Hindlimb muscle (tissue), 1 donor: ENCODE measurements at places on chromosomes 1 and 21.

DNA sequence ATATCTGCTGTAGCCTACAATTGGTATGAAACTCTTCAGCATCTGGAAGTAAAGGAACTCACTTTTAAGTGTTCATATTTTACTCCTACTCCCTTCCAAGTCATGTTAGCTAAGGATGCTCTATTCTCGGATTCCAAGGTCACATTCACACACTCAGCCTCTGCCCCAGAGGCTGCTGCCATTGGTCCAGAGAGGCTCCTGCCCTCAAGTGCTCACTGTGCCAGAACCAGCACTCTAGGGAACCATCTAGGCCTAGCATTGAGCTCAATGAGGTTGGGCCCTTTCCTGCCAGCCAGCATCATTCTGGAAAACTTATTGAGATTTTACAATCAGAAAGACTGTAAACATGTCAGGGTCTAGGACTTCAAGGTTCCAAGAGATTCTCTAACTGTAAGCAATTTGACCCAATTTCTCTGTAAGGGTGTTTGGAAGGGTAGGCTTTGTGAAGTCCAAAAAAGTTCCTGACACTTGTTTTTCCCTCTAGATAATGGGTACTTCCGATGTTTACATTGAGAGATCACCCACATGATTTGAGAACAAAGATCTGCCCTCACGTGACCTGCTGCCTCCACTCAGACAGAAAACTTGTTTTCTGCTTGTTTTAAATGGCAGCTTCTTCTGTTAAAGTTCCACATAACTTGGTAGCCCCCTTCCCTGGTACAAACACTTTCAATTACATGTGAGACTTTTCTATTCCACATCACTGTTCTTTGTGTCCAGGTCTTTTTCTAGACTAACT, 94.9 kb downstream of the MAB21L3 start:
- DNase-seq: no peak

GRCh38 chr1:201954263-201955008, 867 bp upstream of the TIMM17A start:
- no peak for DNase-seq

GRCh38 chr1:216210081-216210480, 213.2 kb downstream of the USH2A start:
- DNase-seq: no peak

DNA sequence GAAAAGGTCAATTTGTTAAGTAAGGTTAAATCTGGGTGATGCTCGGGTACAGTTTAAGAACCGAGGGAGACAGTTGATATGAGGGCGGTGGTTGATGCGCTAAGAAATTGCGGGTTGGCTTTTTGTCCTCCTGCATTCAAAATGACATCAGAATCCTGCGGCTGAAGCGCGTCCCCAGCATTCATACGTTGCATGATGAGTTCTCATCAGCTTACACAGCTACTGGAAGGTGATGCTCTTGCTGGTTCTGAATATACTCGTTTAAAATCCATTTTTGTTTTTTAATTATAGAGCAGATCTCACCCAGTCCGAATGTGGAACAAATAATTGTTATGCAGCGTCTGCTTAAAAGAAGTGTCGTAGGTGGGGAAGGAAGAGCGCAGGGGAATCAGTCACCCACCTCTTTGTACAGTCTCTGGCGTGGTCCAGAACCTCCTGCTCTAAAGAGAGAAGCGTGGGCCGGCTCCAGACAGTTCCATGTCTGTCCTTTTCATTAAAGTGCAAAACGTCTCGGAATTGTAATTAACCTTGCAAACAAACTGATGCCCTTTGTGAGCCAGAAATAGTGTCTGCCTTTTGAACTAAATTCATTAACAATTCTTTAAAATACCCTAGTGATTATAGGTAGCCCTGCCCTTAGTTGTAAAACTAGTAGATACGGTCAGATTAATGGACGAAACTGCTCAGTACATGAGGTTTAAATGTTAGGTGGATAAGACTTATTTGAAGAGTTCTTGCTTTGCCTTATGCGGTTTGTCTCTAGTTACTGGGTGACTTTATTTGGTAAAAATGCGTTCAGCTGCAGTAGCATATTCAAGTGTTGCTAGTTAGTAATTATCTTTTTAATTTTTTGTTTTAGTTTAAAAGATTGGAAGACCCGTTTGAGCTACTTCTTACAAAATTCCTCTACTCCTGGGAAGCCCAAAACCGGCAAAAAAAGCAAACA, 741 bp downstream of the RGS2 start:
- DNase-seq: peak; percentile 67

GRCh38 chr1:11101347-11101746, 1.7 kb upstream of the EXOSC10 start:
- DNase-seq: no peak

- no peak for DNase-seq
Observed at GRCh38 chr1:225612287-225612686, 40.6 kb downstream of the ENAH start.

GRCh38 chr1:78263946-78264345, 218.2 kb downstream of the GIPC2 start:
- DNase-seq: no peak

GRCh38 chr1:56967355-56967754, 1.5 kb upstream of the C8B start:
- no peak for DNase-seq

- DNase-seq: no peak
Observed at GRCh38 chr1:176222196-176222595, 15.1 kb upstream of the COP1 start.

GRCh38 chr1:4509206-4509605, 145.2 kb upstream of the AJAP1 start:
- no peak for DNase-seq

- no peak for DNase-seq
Observed at GRCh38 chr1:56570924-56571372, 8.4 kb downstream of the PLPP3 start.

DNA sequence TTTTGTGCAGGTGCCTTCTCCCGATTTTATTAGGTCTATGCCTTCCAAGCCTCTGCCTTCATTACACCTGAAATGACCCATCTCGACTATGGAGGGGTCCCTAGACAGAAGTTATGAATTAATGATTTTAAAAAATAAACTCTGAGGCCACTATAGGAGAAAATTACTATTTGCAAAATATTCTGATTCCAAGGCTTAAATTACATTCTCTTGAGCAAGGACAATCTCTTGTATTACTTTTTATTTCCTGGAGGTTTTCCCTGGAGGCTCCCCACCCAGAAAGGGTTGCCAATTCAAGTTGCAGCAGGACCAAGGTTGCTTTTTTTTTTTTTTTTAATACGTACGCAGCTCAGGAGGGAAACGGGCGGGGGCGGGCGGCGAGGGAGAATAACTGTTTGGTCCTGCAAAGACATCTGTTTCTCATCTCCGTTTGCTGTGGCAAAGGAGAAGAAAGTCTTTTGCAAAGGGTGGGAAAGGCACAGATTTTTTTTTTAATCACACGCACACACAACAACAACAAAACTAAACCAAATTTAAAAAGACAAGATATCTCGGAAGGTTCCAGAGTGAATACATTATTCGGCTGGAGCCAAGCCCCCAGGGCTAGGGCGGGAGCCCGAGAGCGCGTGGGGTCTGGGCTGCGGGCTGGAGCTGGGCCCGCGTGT, 618 bp upstream of the SERTAD4 start:
- no peak for DNase-seq

DNA sequence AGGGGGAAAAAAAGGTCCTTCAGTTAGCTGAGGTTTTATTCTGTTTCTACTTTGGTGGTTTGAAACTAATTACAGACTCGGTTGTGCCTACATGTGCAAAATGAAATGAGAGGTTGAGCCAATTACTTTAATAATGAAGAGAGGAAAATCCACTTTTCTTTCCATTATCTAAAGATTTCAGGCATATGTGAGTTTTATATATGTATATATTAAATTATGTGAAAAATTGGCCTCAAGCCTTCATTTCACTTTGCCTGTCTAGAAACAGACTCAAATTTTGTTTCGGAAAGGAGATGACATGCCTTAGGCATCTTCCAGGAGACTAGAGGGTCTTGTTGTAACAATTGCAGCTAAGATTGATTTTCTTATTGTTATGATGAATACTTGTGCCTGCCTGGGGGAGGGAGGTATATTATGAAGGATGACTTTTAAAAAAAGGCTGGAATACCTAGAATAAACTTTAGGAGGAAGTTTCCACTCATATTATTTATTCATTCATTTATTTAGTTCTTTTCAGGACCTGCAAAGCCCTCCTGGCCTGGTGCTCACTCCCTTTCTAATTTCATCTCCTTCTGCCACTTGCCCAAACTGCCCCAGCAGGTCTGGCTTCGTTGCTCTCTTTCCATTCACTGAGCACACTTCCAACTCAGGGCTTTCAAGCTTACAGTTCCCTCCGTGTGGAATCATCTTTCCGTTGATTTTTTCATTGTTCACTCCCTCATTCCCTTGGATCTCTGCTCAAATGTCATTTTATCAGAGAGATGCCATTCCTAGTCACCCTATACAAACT, 94.2 kb upstream of the HOOK1 start:
- DNase-seq: no peak

DNA sequence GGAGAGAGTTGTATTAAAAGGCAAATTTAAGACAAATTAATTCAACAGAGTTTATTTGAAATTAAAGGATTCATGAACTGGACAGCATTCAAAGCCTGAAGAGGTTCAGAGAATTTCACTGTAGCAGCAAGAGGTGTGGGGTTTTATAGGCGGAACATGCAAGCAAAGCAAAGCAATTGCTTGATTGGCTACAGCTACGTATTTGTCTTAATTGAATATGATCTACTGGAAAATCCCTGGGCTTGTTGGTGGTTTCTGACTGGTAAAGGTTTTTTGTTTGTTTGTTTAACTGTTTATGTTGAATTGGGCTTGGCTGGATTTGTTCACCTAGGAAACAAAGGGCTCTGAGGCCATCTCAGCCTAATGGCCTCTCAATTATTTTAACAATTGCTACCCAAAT, 61.5 kb downstream of the KCNK1 start:
- DNase-seq: no peak

GRCh38 chr1:111515291-111516004, 12.0 kb upstream of the ADORA3 start:
- no peak for DNase-seq

DNA sequence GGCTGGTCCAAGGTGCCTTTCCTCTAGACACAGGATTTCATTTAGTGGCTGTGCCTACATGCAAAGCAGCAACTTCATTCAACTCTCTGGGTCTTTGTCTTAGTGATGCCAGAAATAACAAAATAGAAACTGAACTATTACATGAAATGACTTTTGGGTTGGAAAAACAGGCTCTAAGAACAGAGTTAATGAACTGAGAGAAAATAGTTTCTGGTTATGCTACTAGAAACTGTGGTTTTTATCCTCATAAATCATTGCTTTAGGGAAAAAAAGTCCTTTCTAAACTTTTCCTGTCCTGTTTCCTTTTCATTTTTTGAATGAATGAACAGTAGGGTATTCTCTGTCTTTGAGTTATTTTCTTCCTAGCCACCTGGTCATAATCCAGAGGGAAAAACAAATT, 424.0 kb downstream of the KIF26B start:
- DNase-seq: no peak

GRCh38 chr21:33021150-33021549, 4.6 kb upstream of the OLIG2 start:
- DNase-seq: no peak

DNA sequence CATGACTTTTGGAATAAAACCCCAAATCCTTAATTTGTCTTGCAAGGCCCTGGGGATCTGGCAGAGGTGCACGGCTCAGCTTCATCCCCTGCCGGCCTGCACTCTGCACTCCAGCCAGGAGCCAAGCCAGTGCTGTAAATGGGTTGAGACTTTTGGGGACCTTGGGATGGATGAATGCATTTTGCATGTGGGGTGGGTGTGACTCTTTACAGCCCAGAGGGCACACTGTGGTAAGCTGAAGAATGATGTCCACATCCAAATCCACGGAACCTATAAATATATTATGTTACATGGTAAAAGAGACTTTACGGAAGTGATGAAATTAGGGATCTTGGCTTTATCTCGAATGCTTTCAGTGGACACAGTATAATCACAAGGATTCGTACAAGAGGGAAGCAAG, 177.8 kb downstream of the EDEM3 start:
- DNase-seq: no peak

DNA sequence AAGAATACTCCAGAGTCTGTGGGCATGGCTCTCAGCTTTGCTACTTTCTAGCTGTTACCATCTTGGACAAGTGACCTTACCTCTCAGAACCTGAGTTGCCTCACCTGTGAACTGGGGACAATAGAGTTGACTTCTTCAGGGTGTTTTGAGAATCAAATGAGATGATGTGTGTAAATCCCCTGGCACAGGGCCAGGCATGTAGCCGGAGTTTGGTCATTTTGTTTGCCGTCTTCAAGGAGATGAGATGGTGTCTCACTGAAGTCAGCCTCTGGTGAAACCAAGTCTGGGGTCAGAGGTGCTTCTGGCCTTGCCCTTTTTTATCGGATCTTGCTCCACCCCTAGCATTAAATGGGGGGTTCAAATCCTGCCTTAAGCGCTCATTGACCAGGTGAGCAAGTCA, 149.2 kb upstream of the TMEM51 start:
- no peak for DNase-seq

DNA sequence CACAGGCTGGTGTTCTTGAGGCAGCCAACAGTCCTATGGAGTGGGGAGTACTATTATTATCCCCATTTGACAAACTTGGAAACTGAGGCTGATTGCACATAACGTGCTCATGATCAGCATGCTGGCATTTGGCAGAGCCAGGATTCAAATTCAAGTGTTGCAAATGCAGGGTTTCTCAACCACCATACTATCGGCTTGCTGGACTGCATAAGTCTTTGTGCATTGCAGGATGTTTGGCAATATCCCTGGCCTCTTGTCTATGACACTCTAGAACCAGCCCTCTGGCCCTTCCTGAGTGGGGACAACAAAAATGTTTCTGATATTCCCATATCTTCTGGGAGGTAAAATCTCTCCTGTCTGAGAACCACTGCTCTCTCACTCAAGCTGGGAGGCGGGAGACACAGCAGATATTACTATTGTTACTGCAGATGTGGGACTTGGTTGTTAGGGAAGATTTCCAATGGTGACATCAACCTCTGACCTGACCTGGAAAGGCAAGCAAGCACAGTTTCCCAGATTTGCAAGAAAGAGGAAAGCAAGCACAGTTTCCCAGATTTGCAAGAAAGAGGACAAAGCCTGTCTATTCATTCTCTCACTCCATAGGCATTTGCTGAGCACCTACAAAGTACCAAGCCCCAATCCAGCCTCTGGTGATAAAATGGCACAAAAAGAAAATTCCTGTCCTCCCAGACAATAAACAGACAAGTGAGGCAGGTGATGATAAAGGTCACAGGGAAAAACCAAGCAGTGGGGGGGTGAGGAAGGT, 1.0 kb upstream of the AADACL3 start:
- DNase-seq: no peak

DNA sequence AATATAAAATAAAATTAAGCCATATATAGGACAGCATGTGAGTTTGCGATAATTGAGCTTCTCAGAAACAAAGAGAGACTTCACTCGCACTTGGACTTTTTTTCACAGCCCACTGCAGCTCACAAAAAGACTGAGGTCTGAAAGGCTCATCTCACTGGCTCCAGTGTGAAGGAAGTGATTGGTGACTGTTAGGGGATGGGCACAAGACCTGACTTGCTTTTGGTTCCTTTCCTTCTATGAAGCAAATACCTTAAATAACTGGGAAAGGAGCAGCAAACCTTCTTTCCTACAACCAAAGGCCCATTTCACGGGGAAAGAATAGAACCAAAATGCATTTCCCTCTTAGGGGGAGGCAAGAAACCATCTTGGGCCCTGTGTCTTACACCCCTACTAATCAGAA, 13.1 kb upstream of the TTLL7 start:
- no peak for DNase-seq

- no peak for DNase-seq
Observed at GRCh38 chr1:211488641-211489040, 3.3 kb downstream of the RD3 start.
